Left lung (tissue), 14 donors: ENCODE measurements at places on chromosomes 3 and 15. TPM values are rescaled to one million over a fixed set of nuclear protein-coding genes. Genes with fewer than 3 reads are reported as not detected.

The CPNE4 gene
- 0.40 TPM for polyA plus RNA-seq

The TYRO3 gene
- 49.8 TPM for polyA plus RNA-seq

The TGM4 gene
- 0.06 TPM for polyA plus RNA-seq

The MKRN2OS gene
- 1.3 TPM for polyA plus RNA-seq

DNA sequence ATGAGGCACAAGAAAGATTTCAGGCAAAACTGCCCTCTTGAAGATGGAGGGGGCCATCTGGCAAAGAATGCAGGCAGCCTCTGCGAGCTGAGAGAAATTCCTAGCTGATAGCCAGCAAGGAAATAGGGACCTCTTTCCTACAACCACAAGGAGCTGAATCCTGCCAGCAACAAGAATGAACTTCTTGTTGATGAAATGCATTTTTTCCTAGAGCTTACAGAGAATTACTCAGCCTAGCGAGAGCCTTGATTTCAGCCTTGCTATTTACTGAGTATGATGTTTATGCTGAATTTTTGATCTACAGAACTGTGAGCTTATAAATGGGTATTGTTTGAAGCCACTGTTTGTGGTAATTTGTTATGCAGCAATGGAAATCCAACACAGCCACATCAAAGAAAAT, 148.5 kb upstream of the NAALADL2 start:
- DNase-seq, result no peak

DNA sequence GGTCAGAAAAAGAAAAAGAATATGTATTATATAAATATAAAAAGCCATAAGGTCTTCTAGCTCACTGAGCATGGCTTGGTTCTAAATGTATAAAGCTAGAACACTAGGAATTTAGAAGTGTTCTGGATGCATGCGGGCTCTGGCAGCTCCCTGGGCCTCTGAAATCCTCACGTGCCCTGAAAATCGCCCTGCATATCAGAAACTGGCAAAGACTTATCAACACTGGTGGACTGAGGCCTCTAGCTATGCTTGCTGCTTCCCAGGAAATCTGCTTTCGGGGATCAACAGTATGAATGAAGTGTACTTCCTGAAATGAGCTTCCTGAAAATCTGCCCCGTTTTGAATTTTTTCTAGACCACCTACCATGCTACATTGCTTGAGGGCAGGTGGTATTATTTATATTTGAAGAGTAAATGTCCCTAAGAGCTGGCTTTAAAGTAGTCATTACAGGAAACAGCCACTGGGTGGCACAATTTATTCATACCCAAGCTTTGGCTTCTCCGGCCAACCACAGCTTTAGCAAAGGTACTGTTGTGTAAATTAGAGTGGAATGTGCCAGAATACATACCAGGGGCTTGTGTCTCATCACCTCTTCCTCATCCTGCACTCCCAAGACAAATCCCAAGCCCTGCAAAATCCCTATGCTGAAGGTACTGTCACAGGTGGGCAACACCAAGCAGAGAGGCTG, 17.7 kb downstream of the CRTAP start:
- no peak for DNase-seq

DNA sequence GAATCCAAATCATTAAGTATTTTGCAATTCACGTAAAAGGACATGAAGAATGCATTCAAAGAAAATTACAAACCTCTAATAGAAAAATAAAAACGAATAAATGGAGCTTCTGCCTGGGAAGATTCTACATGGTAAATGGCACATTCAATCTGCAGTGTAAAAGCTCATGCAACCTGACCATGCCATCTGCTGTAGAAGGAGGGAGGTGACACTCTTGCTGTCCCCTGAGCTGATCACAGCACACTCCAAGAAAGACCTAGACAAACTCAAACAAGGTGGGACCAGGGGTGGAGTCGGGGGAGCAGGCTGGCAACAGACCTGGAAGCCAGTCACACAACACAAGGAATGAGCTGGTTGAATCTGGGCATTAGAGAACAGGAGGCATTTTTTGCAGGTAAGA, 101.8 kb downstream of the BDH1 start:
- no peak for DNase-seq

DNA sequence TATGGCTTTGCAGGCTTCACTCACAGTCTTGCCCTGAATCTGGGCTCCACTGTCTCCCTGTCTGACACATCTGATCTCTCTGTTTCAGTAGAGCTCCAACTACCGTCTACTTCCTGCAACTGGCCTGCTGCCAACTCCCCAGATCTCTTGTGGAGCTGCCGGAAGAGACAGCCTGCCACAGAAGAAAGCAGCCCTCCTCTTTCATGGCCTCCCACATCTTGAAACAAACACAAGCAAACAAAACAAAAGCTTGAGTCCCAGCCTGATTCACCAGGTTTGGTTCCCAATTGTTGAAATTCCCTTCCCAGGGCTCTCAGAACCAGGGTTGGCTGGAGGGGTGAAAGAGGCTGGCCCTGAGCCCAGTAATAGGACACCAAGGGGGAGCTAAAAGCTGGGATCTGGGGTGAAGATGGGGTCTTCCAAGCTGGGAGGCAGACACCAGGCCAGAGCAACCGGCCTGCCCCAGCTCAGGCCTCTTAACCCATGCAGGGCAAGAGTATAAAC, 55.3 kb upstream of the CA12 start:
- peak; percentile 83 for DNase-seq

DNA sequence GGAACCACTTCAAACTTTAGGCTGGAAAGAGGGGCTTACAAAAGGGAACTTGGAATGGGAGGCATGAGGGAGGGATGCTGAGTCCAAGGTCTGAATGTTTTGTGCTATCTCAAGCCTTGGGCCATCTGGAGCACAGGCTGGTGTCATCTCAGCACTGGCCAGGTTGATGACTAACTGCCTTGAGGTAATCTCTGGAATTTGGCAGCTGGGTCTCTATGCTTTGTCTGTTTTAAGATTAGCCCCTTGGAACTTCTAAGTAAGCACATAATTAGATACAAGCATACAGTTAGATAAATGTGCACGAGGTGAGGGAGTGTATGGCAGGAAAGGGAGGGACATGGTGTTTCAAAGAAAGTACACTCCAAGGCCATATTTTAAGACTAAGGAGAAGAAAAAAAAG, 252.4 kb upstream of the CCDC54 start:
- no peak for DNase-seq
